ENCODE measurements at places on chromosomes 2 and 18.

DNA sequence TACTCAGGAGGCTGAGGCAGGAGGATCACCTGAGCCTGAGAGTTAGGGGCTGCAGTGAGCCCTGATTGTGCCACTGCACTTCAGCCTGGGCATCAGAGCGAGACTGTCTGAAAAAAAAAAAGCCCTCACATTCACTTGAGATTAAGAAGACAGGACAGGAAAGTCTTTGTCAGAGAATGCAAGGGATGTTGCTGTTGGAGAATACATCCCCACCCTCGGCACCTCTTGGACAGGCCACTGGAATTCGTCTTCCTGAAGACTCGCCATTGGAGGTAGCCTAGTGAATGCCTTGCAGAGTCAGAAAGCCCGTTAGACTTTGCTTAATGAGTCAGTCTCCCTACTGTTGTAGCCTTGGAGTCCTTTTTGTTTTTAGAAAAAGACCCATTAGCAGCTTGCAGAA, 205.6 kb downstream of the FAM210A start:
- DNase-seq, result no peak

DNA sequence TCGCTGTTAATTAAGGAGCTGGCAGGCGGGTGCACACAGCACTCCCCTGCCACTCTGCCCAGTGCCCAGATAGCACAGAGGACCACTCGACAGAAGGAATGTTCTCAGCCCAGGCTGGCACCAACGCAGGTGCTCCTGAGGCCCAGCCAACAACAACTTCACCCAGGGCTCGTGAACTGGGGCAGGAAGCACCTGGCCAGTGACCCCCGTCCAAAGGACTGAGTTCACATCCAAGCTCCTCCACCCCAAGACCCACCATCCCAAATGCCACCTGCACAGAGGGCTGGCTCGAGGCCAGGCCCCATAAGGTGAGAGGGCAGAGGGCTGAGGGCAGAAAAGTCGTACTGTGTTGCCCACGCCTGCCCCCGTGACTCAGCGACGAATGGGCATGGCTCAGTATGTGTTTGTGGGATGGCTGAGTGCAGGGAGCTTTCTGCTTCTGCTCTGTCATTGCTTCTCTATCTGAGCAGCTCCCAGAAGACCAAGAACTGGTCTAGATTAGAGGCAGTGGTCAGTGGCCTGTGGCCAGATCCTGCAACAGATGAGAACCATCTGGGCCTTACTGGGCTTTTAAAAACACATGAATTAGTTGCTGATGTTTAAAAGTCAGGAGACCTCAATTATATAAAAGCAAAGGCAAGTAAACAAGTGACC, 68.4 kb downstream of the POLR1A start:
- DNase-seq, result no peak

- peak; percentile 53 for DNase-seq
These were observed 571 bp upstream of the GPC1 start for GRCh38 chr2:240434728-240435456.

DNA sequence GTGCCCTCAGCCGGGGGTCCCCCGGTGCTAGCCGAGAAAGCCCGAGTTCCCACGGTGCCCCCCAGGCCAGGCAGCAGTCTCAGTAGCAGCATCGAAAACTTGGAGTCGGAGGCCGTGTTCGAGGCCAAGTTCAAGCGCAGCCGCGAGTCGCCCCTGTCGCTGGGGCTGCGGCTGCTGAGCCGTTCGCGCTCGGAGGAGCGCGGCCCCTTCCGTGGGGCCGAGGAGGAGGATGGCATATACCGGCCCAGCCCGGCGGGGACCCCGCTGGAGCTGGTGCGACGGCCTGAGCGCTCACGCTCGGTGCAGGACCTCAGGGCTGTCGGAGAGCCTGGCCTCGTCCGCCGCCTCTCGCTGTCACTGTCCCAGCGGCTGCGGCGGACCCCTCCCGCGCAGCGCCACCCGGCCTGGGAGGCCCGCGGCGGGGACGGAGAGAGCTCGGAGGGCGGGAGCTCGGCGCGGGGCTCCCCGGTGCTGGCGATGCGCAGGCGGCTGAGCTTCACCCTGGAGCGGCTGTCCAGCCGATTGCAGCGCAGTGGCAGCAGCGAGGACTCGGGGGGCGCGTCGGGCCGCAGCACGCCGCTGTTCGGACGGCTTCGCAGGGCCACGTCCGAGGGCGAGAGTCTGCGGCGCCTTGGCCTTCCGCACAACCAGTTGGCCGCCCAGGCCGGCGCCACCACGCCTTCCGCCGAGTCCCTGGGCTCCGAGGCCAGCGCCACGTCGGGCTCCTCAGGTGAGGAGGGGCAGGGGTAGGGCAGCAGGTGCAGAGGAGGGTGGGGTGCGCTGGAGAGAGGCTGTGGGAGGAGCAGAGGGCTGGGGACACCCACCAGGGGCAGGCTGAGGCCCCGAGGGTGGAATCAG, 14.1 kb upstream of the GMPPA start:
- no peak for DNase-seq

- no peak for DNase-seq
These were observed 86.9 kb downstream of the LRRC30 start for GRCh38 chr18:7317804-7318231.

DNA sequence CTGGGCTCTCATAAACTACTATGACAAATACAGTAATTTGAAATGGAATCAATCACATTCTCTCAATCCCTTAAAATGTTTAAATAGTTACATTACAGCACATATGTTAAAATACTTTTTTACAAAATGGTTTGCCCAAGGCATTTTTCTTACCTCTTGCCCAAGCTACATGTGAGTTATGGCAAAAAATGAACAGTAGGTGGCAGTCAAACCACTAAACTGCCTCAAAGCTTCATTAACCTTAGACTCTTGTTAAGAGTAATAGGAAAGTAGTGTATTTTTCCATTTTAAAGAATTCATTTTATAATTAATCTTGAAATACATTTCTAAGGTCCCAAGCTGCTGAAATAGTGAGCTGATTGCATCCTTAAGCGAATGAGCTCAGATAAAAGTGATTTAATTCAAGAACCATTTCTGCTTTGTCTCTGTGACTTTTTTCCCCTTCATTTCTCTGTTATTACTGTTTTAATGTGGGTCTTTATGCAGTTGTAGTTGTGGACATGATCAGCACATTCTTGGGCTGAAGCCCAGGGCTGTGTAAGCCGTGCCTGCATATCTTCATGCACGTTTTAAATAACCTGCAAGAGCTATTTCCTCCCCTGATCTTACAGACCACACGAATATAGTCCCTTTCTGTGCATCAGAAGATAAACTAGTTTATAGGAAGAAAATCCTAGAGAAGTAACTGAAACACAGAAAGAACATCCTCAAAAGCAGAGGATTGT, 311.8 kb downstream of the LNPK start:
- peak; percentile 35 for DNase-seq

DNA sequence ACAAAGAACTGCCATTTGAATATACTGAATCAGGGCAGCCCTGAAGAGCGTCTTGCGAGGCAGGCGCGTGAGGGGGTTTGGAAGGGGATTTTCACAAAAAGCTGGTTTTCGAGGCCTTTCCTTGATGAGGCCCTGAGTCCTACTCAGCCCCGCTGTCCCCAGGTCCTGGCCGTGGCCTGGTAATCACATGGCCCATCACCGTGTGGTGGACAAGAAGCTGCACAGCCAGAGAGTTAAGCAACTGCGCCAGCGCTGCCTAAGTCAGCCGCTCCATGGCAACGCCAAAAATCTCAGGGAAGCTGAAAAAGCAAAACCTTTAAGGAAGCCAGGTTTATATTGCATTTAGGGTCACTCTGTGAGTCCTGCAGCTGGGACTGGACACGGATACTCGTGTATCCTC, 341.2 kb upstream of the MYT1L start:
- DNase-seq, result no peak

GRCh38 chr2:15472133-15472532, 89.0 kb downstream of the NBAS start:
- no peak for DNase-seq

DNA sequence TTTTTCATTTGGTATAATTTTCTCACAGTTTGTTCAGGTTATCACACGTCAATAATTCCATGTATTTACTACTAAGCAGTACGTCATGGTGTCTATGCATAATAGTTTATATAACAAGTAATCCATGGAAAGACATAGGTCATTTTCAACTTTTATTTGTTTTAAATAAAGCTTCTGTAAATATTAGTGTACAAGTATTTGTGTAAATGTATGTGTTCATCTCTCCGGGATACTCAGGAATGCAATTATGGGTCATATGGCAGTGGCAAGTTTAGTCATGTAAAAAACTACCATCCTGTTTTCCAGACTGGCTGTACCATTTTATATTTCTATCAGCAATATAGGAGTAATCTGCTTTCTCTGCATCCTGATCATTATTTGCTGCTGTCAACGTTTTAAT, 231.1 kb upstream of the ZNF804A start:
- no peak for DNase-seq

GRCh38 chr2:143246815-143247744, 117.9 kb downstream of the ARHGAP15 start:
- DNase-seq, result no peak

DNA sequence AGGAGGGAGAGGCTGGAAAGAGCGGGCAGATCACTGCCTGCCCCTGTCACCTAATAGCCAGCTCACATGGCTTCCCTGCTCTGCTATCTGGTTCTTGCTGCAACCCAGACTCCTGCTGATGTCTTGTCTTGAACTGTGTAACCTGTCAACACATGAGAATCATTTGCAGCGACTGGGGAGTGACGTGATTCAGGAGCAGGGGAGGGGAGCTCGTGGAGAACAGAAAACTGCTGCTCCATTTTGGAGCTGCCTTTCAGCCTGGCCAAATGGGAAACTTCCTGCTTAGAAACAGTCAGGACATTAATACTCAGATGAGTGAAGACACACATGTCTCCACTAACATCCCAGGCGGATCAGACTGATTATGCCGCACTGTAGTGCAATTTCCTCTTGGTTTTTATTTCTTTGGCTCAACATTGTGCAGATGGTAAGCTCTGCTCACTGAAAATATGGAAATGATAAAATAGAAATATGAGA, 38.1 kb downstream of the RPL37A start:
- DNase-seq, result no peak

- no peak for DNase-seq
These were observed 306.0 kb upstream of the EPC2 start for GRCh38 chr2:148338541-148338940.

GRCh38 chr2:152583512-152584229, 133.6 kb downstream of the PRPF40A start:
- no peak for DNase-seq

DNA sequence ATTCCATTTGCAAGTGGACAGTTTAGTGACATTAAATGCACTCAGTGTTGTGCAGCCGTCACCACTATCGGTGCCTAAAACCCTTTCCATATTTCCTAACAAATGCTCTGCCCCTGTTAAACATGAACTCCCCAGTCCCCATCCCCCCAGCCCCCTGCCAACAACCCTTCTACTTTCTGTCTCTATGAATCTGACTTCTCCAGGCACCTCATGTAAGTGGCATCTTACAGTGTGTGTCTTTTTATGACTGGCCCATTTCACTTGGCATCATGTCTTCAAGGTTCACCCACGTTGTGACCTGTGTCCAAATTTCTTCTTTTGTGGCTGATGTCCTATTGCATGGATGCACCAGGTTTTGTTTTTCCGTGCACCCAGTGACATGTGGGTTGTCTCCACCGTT, 140.9 kb upstream of the GPC1 start:
- DNase-seq, result no peak

DNA sequence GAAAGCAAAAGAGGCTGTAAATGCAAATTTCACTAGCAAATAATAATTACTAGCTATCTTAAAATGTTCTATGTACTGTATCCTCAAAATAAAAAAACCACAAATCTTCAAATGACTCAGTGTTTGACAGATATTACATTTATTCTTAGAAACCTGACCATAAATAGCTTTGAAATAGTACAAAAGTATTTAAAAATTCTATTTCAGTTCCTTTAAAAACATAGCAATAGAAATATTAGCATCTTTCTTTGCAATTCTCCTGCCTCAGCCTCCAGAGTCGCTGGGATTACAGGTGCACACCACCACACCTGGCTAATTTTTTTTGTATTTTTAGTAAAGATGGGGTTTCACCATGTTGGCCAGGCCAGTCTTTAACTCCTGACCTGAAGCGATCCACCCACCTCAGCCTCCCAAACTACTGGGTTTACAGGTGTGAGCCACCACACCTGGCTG, 50.6 kb downstream of the MSH6 start:
- DNase-seq, result no peak

- no peak for DNase-seq
These were observed 154.7 kb upstream of the LRP1B start for GRCh38 chr2:142285480-142285879.

DNA sequence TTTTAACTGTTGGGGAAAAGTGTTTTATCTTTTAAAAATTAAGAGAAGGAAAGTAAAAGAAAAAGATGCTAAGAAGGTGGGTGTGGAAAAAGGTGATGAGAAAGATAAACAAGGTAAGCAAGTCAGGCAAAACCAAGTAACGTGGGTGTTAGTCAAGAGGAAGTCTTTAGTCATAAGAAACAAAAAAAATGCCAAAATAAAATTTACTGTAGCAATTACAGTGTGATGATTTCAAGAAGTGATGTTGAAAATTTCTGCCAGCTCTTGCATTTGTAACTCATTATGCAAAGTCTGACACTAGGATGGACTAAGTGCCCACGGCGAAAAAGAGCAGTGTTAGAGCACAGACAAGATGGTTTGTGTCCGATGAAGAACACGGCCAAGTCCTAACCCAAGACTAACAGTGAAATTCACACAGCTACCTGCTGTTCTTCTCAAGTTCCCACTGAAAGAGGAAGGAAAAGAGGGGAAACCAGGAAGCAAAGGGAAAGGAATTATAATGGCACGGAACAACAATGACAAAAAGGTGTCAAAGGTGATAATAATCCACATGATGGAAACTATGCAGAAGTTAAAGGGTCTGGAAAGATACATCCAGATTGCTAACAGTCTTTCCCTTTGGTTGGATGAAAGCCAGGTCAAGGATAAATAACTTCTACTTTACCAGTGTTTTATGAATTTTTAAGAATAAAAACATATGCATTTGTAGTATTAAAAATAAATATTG, 34.1 kb downstream of the NOL10 start:
- no peak for DNase-seq

DNA sequence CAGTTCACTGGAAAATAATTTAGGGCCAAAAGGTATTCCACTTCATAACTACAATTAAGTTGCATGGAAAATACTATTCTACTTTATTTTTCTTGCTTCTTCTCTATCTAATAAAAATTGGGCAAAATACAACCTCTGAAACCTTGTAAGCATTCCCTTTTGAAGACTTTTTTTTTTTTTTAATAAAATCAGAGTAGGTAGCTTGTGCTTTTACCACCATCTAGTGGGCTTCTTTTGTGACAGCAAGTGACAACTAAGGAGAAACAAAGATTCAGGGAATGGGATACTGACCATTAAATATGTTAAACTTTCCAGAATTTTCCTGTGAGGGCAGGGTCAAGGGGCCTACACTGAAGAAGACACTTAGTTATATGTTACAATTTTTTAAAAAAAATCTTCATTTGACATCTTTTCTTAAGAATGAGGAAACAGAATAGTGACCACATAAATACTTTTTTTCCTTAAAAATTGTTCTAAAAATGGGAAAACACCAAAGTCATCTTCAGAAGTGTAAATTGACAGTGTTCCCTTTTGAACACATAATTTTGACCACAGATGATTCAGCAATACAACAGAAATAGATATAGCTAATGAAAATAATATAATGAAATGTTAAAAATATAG, 1183.2 kb upstream of the ACVR2A start:
- DNase-seq, result peak; percentile 39

DNA sequence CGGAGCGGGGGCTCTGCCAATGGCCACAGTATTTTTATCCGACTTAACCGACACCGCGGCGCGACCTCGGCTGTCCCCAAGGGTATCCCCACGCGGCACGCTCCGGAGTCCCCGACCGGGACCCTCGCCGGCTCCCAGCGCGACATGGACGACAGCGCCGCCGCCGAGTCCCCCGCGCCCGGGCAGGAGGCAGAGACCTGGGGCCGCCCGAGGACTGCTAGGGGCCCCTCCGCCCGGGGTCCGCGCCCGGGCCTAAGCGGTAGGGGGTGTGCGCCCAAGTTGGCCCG, 468 bp downstream of the UXS1 start:
- DNase-seq, result peak; percentile 53
